ENCODE measurements at places on chromosomes 6 and 20.

DNA sequence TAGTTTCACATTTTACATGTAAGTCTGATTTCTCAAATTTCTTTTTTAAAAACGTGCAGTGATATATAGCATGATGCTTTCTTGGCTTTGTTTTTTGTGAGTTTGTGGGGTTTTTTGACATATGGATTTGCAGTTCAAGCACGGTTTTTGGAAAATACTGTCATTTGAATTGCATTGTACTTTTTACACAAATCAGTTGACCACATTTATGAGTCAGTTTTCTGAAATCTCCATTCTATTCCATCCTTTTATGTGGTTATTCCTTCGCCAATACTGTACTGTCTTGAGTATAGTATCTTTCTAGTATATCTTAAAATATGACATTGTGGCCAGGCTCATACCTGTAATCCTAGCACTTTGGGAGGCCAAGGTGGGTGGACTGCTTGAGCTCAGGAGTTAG, 890.0 kb upstream of the CITED2 start:
- DNase-seq: no peak

DNA sequence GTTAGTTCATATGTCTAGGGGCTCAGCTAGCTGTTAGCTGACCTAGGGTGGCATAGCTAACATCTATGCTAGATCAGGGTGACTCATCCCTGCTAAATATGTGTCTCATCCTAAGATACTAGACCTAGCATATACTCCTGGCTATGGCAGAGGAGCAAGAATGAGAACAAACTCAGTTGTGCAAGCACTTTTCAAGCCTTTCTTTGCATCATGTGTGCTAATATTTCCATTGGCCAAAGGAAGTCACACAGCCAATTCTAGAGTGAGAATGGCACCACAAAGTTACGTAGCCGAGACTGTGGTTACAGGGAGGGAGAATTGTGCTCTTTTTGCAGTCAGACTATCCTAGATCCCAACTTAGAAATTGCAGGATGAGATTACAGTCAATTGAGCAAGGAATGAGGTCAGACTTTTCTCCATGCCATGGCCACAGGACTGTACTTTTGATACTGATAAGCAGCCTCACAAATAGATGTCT, 78.7 kb downstream of the PLCB4 start:
- DNase-seq: no peak

DNA sequence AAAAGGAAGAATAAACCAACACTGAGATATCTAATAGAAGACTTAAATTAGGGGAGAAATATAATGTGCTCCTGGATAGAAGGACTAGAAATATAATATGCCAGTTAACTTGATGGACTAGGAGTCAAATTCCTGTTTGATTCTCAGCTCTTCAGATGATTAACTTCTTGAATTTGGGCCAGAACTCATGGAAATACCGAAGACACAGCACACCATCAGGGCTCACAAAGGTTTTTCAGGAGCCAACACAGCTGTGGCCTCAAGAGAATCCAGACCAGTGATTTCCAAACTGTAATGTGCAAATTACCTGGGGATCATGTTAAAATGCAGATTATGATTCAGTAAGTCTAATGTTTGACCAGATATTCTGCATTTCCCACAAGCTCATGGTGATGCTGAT, 33.8 kb upstream of the LRRC1 start:
- no peak for DNase-seq

DNA sequence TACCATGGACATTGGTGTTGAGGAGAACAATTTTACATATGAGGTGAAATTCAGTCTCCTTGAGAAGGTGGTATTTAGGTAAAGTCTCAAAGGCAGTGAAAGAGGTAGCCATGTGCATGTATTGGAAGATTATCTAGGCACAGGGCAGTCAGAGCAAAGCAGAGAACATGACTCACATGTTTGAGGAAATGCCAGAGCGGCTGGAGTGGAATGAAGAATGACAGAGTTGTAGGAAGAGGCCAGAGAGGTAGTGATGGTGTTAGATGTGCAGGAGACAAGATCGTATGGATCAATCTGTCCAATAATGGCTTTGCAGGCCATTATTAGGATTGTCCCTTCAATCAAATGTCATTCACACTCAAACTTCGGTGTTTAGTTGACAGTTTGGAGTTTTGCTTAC, 449.4 kb upstream of the PTCHD4 start:
- no peak for DNase-seq

DNA sequence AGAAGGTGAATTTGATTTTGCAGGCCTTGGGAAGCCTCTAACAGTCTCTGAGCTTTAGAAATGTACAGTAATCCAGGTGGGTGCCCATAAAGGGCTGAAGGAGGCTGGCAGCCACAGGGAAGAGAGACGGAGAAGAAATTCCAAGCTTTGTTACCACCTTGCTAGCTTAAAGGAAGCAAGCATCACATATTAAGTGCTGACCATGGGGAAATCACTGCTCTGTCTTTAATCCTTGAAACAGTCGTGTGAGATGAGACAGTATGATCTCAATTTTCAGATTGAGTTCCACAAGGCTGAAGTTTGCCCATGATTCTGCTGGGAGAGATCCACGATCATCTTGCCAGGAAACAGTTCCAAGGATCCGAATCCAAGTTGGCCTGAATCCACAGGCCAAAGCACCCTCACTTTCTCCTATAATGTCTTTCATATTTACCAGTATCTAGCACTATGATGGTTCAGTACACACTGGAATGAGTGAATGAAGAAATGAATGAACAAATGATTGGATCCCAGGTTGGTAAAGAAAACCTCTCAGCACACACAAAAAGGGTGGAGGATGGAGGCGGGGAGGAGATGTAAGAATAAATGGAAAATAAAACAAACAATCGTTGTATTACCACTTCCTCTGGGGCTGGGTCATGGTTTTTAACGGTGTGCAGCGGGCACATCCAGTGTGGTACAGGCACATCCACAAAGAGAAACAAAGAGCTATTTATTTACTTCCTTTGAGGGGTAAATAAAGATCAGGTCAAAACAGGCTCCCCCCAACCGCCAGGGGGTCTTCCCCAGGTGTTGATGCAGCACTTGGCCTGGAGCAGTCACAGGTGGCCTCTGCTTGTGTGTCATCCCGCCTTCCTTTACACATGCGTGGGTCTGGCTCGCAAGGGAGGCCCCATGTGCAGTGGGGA, 28.2 kb upstream of the TAF8 start:
- DNase-seq: peak; percentile 68

DNA sequence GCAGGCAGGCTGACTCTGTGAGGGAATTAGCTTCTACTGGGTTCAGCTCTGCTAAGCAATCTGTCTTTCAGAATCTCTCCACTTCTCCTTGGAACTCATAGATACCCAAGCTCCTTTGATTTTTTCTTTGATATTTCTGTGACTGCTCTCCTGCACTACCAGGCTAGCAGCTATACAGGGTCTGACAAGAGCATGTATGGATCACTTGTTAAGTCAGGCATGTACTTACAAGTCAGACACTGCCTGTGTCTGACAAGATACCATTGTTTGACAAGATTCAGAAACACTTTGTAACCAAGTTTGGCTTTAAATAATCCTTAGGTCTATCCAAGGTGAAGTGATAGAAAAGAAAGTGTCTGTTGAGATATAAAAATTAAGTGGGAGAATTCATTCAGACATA, 79.5 kb downstream of the SESN1 start:
- no peak for DNase-seq

GRCh38 chr6:9205645-9206044, 770.3 kb upstream of the SLC35B3 start:
- DNase-seq: no peak

- DNase-seq: no peak
Measured at GRCh38 chr6:113954653-113955052, 16.3 kb downstream of the HDAC2 start.

DNA sequence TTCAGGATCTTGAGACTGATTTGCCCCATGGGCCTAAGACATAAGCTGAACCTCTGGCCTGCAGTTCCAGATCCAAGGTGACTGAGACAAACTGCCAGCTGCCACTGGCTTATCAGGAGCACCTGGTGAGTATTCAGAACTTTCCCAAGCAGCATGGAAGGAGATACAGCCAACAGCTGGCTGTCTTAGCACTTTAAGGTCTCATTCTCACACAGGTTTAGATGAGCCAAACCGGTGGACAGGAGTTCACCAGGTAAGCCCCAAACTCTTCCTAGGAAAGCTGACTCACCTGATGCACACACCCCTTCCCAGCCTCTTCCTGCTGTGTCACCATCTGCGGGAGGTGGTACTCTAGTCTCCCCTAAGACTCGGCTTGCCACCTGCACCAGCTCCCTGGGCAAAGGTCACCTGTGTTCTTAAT, at the start of gene BANF2:
TSS of gene BANF2 (plus strand) at position 36 of the 421 bp plus-strand sequence. CDS start 25,060 bp downstream, outside the sequence.
- DNase-seq: no peak

- DNase-seq: no peak
Measured at GRCh38 chr6:3757241-3757641, 5.7 kb upstream of the PXDC1 start.

DNA sequence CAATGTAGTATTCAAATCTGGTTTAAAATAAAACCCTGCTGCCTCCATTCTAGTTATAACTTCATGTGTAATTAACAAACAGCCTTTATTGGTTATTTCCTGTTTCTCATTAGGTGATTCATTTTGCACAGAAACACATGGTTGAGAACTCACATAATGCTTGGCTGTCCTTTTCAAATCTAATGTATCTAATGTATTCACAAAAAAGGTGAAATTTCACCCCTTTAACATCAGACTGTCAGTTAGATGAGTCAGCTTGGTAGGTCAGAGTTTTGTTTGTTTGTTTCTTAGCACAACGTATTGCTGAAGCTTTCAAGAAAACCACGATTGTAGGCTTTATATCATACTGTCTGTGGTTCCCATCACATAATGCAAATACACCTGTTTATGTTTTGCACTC, 78.7 kb upstream of the TMEM30A start:
- no peak for DNase-seq

GRCh38 chr6:35972471-35973367, 51.7 kb downstream of the SLC26A8 start:
- no peak for DNase-seq

DNA sequence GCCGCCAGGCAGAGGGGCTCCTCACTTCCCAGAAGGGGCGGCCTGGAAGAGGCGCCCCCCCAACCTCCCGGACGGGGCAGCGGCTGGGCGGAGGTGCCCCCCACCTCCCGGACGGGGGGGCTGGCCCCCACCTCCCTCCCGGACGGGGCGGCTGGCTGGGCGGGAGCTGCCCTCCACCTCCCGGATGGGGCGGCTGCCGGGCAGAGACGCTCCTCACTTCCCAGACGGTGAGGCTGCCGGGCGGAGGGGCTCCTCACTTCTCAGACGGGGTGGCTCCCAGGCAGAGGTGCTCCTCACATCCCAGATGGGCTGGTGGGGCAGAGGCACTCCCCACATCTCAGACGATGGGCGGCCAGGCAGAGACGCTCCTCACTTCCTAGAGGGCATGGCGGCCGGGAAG, 389.7 kb upstream of the EYS start:
- no peak for DNase-seq

All from activated CD8-positive, alpha-beta memory T cell treated with anti-CD3 and anti-CD28 coated beads, Interleukin-2, amount 50 U/mL, for 4 hours (primary cell).